ENCODE measurements at places on chromosomes 3 and 15.

DNA sequence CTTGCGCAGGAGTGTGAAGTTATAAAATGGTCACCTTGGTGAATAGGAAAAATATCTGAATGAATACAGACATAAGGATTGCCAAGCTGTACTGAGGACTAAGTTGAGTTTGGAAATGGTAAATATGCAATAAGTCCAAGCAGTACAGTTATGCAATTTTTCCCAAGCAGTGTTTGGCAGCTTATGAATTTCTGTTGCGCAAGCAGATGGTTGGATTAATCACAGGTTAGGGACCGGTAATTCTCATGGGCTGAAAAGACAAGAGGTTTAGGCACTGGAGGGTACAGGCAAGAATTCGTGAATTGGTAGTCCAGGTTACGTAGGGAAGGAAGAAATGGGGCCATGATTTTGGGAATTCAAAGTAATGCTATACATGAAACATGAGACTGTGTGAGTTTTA lies 210.3 kb downstream of the RAP2B start:
- DNase-seq = no peak

- DNase-seq = no peak
These were observed 122.2 kb downstream of the MEIS2 start for GRCh38 chr15:36978126-36978525.

- peak; percentile 90 for DNase-seq
These were observed 47.6 kb upstream of the MED12L start for GRCh38 chr3:151037746-151038477.

DNA sequence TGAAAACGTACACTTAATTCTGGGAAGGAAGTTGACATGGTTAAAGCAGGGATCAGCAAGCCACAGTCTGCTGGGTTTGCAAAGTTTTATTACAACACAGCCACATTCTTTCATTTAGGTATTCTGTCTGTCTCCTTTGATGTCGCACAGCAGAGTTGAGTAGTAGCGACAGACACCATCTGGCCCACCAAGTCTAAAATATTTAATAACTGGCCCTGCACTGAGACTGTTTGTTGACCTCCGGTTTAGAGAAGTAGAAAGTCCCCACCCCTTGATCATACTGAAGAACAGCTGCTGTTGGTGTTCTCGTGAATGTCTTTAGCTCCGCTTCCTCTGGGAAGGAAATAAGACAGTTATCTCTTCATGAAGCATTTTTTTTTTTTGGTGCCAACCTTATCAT lies 66.2 kb downstream of the MCTP2 start:
- DNase-seq = no peak

DNA sequence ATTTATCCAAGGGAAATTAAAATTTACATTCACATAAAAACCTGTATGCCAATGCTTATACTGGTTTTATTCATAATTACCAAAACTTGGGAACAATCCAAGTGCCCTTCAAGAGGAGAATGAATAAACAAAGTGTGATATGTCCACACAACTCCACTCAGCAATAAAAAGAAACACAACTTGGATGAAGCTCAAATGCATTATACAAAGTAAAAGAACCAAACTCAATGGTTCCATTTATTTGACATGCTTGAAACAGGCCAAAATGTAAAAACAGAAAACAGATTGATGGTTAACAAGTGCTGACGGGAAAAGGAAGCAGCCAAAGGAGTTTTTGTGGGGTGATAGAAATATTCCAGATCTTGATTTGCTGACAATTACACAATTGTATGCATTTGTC lies 23.5 kb downstream of the OCA2 start:
- DNase-seq = no peak

- DNase-seq = no peak
These were observed 45.4 kb downstream of the HEG1 start for GRCh38 chr3:125010393-125010792.

- DNase-seq = peak; percentile 92
These were observed 80.6 kb downstream of the CCR1 start for GRCh38 chr3:46127503-46127902.

DNA sequence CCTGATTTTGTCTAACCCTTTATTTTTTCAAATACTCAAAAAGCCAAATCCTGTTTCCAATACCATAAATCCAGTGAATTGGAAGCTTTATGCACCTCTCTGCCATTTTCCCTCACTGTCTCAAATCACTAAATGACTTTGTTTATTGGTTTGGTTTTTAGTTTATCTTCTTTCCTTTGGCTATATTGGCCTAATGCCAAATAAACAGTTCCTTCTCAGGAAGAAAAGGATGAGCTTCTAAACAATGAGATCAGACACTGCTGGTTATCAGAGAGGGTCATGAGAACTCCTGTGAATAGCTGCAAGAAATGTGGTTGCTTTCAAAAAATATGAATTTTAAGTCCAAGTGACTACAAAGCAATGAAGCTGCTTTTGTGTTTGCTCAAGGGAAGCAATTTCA lies 359.9 kb downstream of the MECOM start:
- no peak for DNase-seq

DNA sequence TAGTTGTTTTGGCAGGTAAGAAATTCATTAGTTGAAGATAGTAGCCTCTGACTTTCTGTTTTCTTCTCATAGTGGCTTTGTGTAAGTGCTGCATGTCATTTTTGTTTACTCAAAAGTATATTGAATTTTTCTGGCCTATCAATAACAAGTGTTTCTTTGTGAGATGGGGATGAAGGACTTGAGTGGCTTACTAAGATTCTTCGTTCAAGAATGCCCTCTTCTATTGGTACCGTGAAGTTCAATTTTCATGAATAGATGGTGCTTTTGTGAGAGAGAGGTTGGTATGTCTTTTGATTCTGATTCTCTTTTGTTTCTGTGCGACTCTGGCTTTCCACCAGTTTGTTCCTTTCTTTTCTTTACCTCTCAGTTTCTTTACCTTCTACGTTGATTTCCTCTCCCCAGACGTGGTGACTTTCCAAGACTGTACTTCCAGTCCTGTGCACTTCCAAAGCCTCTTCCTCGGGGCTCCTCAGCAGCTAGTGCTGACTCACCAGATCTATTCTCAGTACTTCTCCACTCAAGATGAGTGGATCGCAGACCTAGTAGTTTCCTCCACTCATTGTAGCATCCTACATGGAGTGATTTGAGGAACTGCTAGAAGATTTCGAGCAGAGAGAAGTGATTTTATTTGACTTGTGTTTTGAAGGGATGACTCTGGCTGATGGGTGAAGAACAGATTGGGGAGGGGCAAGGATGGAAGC lies 82.0 kb upstream of the EPHB3 start:
- no peak for DNase-seq

- no peak for DNase-seq
These were observed 543.6 kb upstream of the CFAP20DC start for GRCh38 chr3:59593380-59593779.

GRCh38 chr3:84140631-84141030 lies 818.2 kb upstream of the CADM2 start:
- no peak for DNase-seq

DNA sequence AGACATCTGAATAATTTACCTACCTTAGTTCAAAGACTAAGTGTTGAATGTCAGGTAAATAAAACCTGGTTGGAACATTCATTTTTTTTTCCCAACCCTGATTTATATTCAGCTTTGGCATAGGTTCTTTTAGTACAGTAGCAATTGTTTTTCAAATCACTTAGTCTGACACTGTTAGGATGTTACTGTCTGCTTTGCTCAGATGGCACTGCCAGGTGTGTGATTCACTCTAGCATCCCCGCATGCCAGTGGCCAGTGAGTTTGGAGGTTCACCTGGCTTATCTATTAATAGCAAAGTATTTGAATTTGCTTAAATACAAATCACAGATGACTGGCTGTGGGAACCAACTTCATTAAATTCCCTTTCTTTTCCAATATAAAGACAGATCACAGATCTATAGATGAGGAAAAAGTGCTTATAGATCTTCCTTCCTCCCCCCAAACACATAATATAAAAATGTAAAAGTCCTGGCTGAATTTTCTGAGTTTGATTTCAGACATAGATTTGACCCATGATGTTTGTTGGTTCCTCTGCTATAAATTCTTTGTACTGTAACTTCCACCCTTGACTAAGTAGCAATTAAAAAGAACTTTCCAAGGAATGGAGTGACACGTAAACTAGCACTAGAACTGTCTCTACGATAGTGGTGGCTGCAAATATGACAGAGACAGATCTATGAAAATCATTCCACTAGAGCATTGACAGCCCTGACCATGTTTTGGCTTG lies 3.9 kb downstream of the THBS1 start:
- DNase-seq = peak; percentile 55

DNA sequence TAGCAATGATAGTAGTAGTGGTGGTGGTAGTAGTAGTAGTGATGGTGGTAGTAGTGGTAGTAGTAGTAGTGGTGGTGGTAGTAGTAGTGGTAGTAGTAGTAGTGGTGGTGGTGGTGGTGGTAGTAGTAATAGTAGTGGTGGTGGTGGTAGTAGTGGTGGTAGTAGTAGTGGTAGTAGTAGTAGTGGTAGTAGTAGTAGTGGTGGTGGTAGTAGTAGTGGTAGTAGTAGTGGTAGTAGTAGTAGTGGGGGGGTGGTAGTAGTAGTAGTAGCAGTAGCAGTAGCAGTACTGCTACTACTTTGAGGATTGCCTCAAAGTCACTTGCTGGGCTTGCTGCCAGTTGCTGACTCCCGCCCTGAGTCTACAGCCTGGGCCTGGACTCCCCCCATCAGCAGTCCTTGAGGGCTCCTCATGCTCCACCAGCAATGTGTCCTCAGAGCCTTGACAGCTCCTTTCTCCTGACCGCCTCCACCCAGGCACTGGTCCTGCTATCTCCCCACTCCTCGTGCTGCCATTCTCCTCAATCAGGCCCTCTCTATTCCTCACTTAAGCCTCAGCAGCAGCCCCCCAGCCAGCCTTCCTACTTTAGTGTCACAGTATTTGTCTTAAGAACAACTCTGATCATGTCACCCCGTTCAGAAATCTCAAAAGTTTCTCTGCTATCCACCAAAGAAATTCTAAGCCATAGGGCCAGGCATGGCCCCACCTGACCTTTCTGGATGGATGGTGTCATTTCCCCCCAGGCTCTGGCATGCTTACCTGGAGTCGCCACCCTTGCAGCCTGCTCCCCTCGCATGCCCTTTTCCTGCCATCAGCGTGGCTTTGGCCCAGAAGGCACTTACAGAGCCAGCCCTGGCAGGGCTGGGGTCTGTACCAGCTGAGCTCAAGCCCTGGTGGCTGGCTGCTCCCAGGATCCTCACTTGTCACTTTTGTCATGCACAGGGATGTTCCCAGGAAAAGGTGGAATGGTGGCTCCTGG lies 45.6 kb downstream of the DLEC1 start:
- DNase-seq = no peak

GRCh38 chr15:84684092-84684491 lies 26.1 kb upstream of the NMB start:
- peak; percentile 76 for DNase-seq

- no peak for DNase-seq
These were observed 8.6 kb upstream of the CYFIP1 start for GRCh38 chr15:22988811-22989210.

DNA sequence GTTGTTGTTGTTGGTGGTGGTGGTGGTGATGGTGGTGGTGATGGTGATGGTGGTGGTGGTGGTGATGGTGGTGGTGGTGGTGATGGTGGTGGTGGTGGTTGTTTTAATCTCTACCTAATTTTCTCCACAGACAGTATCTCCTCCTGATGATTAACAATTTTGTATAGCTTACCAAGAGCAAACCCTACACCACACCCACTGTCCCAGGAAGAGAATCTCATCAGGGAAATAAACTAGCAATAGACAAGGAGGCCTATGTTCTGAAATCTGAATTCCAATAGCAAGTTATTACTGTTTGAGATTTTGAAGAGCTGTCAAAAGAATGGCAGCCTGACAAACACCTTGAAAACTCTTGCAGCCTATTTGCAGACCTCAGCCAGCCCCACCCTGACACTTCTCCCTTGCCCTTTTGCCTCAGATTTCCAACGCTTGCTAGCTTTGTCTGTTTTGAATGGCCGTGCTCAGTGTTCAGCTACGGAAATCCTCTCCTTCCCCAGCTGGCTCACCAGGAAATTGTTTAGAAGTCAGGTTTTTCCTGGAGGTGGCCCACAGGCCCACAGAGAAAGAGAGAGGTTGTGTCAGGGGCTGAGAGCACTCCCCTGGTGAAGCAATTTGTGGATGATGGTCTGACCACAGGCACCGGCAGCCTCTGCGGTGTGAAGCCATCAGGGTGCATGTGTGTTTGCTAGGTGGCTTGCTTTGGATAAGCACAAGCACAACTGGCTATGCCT lies 101.6 kb downstream of the MAGI1 start:
- DNase-seq = no peak

- DNase-seq = peak; percentile 11
These were observed 30.4 kb upstream of the UMPS start for GRCh38 chr3:124699686-124700396.

- no peak for DNase-seq
These were observed 31.0 kb upstream of the MFSD1 start for GRCh38 chr3:158770741-158771350.

GRCh38 chr15:51375966-51376640 lies 34.6 kb downstream of the GLDN start:
- peak; percentile 50 for DNase-seq

DNA sequence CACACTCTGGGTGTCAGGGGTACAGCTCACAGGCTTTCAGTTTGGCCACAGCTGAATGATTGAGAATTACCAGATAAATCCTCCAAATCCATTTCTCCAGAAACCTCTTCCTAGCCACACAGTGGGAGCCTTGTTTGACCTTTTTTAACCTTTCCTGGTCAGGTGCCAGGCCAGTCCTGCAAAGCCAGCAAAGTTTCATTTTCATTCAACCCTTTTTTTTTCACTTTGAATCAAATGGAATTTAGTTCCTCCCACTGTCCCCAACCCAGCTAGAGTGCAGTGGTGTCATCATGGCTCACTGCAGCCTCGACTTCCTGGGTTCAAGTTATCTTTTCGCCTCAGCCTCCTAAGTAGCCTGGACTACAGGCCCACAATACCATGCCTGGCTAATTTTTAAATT lies 67.8 kb downstream of the NSUN3 start:
- no peak for DNase-seq

DNA sequence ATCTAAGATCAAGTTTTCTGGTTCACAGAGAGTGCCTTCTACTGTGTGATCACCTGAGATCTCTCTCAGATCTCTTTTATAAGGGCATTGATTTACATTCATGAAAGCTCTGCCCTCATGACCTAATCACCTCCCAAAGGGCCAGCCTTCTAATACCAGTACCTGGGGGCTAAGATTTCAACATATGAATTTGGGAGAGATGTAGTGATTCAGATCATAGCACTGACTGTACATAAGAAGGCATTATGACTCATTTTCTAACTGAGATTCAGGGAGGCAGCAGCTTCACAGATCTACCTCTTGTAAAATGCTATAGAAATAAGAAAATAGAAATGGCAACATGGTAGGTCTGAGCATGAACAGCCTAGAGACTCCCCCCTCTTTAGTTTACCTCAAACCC lies 39.6 kb downstream of the VGLL3 start:
- DNase-seq = peak; percentile 13

DNA sequence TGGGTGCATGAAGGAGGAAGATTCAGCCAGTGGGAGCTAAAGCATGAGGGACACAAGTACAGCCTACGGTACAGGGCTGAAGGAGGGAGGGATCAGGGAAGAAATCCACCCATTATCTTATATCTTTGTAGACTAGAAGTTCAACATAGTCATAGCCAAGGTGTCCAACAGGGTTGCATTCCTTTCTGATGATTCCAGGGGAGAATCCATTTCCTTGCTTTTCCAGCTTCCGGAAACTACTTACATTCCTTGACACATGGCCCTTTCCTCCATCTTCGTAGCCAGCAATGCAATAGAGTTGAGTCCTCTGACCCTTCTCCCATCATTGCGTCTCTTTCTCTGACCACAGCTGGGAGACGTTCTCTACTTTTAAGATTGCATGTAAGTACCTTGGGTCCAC lies 471.0 kb upstream of the SEMA6D start:
- DNase-seq = peak; percentile 19

GRCh38 chr15:40823572-40824343 lies 4.8 kb downstream of the PPP1R14D start:
- no peak for DNase-seq
